ENCODE measurements at places on chromosomes 3 and 15. TPM values are rescaled to one million over a fixed set of nuclear protein-coding genes. Genes with fewer than 3 reads are reported as not detected.

DNA sequence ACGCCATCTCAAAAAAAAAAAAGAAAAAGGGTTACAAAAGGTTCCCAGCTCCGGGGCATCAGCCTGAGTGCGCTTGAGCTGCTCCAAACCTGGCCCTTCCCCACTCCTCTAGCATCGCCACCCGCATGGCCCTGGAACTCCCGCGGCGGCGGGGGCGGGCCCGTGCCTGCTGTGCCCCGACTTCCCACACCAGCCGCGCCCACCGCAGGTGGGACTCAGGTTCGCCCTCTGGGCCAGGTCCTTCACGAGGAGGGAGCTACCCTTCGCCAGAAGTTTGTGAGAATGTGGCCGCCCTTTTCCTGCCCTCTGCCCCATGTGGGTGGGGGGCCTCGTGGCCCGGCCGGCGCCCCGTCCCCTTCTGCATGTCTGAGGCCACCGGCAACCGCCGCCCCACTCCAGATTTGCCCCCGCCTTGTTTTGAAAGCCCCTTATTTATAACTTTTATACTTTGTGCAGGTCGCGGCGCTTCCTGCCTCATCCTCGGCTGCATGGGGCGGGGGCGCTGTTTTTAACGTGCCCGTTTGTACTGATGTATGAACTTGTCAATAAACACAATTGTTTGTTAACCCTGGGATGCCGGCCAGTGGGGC lies 507 bp upstream of the JMJD7 start:
- DNase-seq, result no peak

DNA sequence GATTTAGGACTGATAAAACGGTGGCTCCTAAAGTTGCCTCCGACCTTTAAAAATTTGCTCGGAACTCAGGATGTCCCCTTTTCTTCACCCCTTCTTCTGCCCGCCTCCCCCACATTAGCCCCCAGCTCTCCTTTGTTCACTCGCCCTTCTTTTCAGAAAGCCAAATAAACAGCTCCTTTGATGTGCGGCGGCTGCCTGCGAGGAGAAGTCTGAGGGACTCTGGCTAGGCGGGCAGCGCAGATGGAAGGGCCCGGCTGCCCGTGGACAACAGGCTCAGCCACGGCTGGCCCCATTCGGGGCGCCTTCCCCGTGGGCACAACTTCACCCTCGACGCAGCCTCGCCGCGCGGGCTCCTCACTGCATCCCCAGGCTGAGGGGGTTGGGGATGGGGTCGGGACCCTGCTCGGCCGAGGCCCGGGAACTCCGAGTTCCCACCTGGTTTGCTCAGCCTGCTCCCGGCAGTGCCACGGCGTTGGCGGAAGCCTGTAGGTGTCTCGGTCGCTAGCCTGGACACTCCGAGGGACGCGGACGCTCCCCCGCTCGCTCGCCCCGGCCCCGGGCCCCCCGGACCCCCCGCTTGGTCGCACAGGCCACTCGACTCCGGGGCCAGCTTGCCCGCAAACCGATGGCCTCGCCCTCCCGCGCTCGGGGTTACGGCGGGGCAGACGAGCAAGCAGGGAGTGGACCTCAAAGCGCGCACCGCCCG lies 897 bp upstream of the TLE3 start:
- DNase-seq, result no peak

GRCh38 chr3:101203411-101203810 lies 117.0 kb downstream of the IMPG2 start:
- no peak for DNase-seq

The COL6A6 gene
- total RNA-seq, result not detected

- no peak for DNase-seq
These were observed 11.7 kb downstream of the BAHD1 start for GRCh38 chr15:40452296-40453090.

DNA sequence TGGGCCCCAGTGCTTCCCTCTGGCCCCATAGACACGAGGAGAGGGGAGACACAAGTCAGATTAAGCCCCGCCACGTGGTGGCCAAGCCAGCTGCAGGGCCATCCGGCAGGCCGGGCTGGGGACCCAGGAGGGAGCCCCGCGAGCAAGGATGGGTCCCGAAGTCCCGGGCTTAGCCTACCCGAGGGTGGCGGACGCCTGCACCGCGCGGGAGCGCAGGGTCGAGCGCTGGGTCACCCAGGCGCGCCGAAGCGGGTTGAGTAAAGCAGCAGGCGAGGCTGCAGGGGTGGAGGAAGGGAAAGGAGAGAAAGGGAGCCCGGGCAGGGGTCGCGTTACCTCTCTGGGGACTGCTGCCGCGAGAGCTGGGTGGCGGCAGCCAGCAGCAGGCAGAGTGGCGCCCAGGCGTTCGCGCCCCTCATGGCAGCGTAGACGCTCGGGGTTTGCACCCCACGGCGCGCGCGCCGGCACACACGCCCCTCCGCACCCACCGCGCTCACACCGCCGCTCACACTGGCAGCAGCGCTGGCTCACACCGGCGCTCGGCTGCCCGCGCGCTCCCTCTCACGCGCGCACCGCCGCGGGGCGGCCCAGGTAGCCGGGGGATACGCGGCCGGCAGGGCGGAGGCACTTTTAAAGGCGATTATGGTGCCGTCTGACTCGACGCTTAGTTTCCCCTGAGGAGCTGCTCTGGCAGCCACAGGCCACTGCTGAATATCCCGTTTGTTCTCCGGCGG lies at the start of gene PCOLCE2:
PCOLCE2 (minus strand) TSS at position 603 of the 731 bp plus-strand sequence; CDS start at position 416, 187 bp downstream.
- DNase-seq, result no peak

The P2RY12 gene
- not detected for total RNA-seq

DNA sequence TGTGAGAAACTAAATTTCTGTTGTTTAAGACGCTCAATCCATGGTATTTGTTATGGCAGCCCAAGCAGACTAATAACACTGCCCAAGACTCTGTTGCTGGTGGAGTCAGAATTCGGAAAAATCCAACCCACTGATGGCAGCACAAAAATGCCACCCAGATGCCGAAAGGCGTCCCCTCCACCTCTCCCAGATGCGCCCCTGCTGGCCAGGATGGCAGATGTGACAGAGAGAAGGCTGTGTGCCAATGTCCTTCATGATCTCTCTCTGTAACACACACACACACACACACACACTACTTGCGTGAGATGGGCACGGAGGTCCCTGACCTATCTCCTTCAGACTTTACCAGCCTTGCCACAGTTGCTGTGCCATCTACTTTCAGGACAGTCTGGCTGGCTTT lies 10.9 kb upstream of the LYSMD4 start:
- DNase-seq, result no peak

GRCh38 chr15:73844356-73844755 lies 29.0 kb upstream of the TBC1D21 start:
- peak; percentile 19 for DNase-seq

The LYZL4 gene
- not detected for total RNA-seq

GRCh38 chr3:123064914-123065313 lies 1.9 kb upstream of the PDIA5 start:
- no peak for DNase-seq

DNA sequence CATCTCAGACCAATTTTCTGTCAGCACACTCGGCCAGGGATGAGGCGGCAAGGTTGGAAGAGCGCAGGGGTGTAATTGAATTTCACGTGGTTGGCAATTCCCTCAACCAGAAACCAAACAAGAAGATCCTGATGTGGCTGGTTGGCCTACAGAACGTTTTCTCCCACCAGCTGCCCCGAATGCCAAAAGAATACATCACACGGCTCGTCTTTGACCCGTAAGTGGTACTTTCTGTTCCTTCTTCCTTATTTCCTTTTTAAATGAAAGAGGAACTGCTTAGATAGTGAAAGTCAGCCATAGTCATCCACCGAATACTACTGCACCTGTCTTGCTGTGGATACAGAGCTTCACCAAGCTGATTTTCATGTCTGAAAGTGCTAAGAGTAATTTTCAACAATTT lies 60.1 kb downstream of the SGO1 start:
- DNase-seq, result no peak

DNA sequence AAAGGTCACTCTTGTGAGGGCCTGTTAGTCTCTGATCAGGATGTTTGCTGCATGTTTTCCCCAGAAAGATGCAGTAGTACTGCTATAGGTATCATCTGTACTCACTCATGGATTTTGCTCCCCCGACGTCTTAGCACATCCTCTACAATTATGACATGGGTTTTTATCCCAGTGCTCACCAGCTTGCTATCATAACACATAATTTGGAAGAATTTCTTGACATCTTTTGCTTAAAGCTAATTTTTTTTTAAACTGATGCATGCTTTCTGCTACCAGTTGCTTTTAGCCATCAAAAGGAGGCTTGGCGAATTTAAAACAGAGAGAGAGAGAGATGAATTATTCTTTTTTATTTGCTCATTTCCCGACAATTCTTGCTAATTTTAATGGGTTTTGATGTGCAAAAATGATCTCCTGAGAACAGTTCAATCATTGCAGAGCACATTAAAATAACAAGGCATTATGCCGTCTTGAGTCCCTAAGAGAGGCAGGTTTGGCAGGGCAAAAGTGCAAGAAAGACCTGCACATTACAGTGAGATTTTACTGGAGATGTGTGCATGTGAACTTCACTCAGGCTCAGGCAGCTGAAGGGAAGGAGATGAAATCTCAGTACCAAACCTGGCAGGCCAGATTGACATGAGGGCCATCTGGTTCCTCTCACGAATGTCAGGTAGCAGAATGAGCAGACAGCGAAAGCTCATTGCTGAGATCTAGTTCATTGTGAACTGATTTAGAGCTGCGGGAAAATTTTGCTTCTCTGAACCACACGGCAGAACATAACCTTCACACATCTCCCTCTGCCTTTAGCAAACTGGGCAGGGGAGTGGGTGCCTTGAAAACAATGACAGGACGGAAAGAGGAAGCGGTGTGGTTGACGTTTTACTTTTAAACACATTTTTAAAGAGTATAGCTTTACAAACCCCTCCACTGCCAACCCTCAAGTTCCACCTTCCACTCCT lies 25.9 kb upstream of the GOLGA8B start:
- no peak for DNase-seq

- no peak for DNase-seq
These were observed 104.2 kb downstream of the IQCH start for GRCh38 chr15:67358812-67359211.

- DNase-seq, result peak; percentile 93
These were observed 55.9 kb upstream of the PHLDB2 start for GRCh38 chr3:111803123-111803593.

GRCh38 chr3:102599819-102600576 lies 165.2 kb downstream of the ZPLD1 start:
- no peak for DNase-seq

DNA sequence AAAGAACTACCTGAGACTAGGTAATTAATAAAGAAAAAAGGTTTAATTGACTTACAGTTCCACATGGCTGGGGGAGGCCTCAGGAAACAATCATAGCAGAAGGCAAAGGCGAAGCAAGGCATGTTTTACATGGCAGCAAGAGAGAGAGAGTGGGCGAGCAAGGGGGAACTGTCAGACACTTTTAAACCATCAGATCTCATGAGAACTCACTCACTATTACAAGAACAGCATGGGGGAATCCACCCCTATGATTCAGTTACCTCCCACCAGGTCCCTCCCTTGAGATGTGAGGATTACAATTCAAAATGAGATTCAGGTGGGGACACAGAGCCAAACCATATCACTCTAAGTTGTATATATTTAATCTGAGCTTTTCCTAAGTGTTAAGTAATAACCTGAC lies 79.0 kb upstream of the MLF1 start:
- no peak for DNase-seq

DNA sequence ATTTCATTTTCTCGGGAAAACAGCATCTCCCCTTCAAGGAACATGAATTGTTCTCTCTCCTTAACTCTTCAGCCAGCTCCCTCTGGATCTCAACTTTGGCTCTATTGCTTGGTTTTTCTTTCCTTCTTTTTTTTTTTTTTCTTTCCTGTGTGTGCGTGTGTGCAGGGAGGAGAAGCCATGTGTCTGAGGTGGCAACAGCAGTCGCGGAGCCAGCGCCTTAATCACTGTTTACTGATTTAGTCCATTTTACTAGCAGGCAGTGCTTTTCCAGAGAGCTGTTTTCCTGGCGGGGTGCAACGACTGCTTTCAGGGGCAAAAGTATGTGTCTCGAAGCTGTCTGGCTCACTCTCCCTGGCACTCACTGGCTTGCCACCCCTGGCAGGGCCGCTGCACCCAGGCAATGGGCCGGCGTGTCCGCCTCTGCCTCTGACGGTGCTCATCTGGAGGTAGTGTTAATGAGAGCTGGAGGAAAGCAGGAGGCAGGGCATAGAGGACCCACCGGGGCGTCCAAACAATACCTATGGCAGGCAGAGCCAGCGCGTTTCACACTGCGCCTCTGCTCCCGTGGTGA lies 835.4 kb upstream of the NR2F2 start:
- no peak for DNase-seq

DNA sequence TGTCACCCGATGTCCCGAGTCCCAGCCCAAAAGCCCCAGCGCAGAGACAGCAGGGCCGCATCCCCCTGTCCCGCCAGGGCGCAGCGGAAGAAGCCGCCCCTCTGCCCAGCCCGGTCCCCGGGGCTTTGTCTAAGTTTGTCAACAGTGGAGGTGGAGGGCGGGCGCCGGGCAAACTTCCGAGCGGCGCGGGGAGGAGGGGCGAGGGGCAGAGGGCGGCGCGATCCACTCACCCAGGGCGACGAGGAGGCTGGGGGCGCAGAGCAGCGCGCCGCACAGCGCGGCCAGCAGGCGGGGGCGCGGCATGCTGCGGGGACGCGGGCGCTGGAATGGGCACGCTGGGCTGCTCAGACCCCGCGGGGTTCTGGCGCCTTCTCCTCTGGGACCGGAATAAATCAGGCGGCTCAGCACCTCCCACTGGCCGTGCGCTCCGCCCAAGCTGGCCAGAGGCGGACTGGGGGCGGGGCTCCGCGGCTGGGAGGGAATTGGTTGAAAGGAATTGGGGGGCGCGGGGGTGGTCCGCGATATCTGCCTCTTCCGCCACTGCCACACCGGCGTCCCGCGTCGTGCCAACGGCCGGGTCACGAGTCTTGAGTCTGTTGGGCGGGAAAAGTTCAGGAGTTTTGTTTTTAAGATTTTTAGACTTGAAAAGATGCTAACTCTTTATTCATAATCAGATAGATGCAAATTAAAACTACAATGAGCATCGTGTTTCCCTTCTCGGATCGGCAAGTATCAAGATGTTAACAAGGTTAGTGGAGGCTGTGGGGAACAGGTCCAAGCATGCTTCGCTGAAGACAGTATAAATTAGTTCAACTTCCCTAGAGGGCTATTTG lies at the start of gene MFGE8:
MFGE8 (minus strand) TSS at position 363 of the 833 bp plus-strand sequence; CDS start at position 303, 60 bp downstream.
- no peak for DNase-seq

The BNC1 gene
- 16.4 TPM for total RNA-seq

DNA sequence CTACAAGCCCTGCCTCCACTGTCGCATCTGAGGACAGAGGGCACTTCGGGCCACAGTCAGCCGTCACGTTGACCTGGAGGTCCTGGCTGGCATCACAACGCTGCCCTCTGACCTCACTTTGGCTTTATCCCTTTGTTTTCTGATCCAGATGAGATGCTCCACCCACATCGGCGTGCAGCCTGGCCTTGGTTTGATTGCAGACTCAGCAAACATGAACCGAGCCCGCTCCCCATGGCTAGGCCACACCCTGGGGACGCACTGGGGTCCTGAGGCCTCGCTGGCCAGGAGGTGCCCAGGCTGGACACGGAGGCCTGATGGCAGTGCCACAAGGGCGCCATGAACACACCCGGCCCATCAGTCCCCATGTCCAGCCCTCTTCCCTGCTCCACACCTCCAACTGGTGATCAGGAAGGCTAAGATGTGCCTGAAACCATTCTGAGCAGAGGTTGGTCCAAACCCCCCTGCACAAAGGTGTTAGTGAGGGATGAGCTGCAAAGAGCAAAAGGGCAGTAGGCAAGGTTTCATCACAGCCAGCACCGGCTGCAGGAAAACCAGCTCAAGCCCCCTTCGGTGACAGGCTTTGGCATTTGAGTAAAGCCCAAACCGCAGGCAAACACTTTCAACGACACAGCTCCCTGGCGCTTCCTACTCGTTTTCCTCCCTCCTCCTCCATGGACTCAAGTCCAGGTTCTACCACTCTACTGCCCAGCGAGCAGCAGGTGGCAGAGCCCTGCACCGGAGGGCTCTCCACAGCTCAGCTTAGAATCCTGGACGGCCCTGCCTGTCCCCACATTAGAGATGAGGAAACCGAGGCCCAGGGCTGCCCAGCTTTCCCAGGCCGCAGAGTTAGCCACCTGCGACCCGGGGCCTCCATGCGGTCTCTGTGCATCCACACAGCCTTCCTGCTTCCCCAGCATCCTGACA lies 165.8 kb downstream of the NUP210 start:
- no peak for DNase-seq

All from epithelial cell of proximal tubule (primary cell).